ENCODE measurements at places on chromosomes 6 and 20.

DNA sequence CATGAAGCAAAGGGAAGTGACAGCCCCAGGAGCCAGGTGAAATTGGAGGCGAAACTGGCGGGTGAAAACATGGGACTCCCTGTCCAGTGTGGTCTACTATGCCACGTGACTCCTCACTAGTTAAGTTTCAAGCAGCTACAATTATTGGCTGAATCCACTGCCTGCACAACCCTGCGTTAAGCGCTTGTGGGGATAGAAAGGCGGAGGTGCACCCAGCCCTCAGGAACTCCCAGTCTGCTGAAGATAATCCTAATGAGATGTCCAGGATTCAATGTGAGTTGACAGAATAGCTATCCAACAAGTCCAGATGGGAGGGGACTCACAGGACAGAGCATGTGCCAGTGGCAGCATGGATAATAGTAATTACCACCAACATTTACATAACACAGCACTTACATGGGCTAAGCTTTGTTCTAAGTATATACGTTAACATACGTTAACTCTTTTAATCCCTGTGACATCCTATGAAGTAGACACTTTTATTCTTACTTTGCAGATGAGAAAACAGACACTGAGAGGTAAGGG is 1.8 kb downstream of the MOCS1 start:
- no peak for DNase-seq

DNA sequence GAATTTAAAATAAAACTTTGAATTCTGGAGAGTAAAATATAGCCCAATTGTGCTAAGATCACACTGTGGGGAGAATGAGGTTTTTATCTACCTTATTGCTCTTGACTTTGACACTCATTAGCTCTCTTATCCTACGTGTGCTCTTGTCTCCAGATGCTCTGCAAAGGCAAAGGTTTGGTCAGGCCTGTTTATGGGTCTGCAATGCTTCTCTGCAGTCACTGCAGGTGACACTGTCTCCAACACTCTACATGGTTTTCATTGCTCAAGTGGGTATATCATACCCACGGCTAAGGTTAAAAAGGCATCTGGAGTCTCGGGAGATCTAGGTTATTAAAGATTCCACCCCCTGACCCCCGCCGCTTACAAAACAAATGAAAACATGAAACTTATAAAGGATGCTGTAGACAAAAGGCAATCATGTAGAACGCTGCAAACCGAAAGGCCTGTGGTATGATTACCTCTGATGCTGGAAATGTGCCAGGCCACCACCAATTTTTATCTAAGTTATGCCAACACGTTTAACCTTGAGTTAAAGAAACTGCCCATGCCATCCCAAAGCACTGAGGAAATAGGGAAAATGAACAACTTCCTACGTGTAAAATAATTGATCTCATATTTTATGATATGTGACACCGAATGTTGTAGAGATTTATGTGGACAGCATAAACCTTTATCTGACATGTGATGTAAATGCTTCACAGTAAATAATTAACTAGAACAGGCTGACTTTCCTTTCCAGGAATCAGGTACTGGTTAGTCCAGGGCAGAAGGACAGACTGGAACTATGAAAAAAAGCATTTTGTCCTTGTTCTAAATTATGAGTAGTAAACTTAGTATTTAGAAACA is 238.2 kb upstream of the NOX3 start:
- no peak for DNase-seq

DNA sequence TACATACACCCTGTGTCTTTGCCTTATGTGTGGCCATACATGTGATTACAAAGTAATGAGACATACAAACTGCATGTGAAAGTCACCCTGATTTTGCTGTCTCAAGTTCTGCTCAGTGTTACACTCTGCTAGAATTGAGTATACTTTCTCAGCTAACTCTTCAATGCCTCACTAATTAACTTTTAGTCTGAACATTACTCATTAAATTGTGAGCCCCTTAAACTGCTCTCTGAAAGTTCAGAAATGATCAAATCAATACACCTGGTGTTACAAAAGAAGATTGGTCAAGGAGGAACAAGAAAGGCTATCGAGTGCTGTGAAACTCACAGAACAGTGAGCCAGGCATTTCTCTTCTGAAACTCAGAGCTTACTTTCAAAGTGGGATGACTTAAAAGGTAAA is 71.3 kb downstream of the MKKS start:
- no peak for DNase-seq

DNA sequence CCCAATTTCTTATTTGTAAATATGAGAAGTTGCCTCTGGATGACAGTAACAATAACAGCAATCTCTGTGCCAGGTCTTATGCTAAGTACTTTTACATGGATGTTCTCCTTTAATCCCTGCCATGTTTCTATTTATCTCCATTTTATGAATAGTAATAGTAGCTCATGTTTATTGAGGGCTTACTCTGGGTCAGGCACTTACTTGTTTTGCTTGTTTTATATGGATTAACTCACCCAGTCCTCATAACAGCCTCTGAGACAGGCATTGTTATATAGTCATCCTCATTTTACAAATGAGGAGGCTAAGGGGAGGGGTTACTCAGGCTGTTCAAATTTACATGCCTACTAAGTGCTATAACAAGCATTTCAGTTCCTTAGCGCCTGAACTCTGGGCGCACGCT is 64.3 kb downstream of the ARID1B start:
- DNase-seq, result no peak

DNA sequence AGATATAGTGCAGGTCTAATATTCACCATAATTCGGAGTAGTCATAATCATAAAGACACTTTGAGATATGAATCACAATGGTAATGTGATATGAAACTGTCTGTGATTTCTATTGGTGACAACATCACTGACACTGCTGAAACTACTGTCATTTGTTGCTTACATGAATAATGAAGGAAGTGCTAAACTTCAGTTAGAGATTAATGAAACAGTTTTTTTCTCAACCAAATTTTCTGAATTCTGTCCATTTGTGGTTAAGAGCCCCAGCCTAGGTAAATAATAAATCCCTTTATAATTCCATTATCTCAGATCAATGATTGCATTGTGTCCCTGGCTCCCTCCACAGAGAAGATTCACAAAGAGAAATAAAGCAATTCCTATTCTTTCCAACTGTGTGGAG is 122.6 kb downstream of the HIVEP2 start:
- DNase-seq, result no peak

GRCh38 chr20:34571753-34572152 is 13.2 kb downstream of the MAP1LC3A start:
- no peak for DNase-seq

GRCh38 chr20:19382386-19383340 is 170.2 kb downstream of the SLC24A3 start:
- no peak for DNase-seq

- DNase-seq, result no peak
Measured at GRCh38 chr20:1295276-1295930, 29.3 kb downstream of the SNPH start.

- DNase-seq, result no peak
Measured at GRCh38 chr6:85568411-85568810, 25.2 kb downstream of the SNX14 start.

DNA sequence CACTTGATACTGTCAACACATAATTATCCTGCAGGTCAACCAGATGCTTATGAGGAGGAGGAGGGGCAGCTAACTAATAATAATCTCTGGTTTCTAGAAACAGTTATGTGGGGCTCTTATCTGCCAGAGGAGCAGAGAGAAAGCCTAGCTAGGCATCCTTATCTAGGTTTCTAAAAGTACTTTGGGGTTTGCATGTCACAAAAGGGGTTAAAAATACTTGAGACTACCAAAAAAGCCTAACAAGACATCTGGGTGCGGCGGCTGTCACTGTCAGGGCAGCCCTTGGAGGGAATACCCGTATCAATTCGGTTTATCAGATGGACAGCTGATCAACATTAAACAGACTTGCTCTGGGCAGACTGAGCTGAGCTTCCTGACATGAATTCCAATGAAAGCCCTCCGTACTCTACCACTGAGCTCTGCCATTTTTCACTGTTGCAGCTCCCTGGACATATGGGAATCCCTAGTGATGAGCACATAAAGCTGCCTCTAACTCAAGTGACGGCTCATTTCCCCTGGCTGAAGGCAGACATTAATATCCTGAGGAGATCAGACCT is 166.6 kb downstream of the PDSS2 start:
- DNase-seq, result no peak

GRCh38 chr6:1802491-1803395 is 193.0 kb downstream of the FOXC1 start:
- no peak for DNase-seq

- DNase-seq, result no peak
Measured at GRCh38 chr6:167855825-167856425, 29.2 kb downstream of the AFDN start.

GRCh38 chr6:142294679-142295078 is 7.1 kb upstream of the ADGRG6 start:
- DNase-seq, result no peak

- DNase-seq, result no peak
Measured at GRCh38 chr6:160363016-160363996, 15.1 kb downstream of the SLC22A3 start.

- no peak for DNase-seq
Measured at GRCh38 chr6:150176152-150176551, 33.3 kb downstream of the PPP1R14C start.

DNA sequence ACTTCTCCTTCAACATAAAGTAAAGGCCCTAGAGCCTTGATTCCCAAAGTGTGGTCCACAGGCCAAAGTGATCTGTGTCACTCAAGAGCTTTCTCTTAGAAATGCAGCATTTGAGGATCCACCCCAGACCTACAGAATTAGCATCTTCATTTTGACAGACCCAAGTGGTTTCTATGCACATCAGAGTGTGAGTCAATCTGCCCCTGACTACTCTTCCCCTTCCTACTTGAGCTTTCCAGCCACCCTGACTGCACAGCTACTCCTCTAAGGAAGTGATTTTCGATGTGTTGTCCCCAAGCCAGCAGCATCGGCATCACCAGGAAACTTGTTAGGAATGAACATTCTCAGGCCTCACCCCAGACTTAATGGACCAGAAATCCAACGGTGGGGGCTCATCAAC is 2.6 kb downstream of the MEP1A start:
- no peak for DNase-seq

- no peak for DNase-seq
Measured at GRCh38 chr20:17613328-17614175, 43.7 kb downstream of the DSTN start.

DNA sequence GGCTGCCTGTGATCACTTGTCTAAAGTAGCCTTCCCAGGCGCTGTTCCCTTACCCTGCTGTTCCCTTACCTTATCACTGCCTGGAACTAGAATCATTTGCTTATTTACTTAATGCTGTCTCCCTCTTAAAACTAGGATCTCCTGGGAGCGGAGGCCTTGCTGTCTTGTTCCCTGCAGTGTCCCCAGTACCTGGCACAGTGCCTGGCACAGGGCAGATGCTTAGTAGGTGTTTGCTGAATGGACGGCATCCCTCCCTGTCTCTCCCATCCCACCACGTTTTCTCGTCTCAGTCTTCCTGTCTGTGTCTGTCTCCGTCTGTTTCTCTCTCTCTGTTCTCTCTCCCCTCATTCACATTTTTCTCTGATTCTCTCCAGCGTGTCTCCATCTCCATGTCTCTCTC is 99.9 kb upstream of the MYL9 start:
- DNase-seq, result no peak

- DNase-seq, result no peak
Measured at GRCh38 chr6:144607998-144608735, 323.0 kb downstream of the UTRN start.

Data from HL-60 (cell line).